SJCRH30 (cell line): ENCODE measurements at places on chromosomes 12 and 14. TPM values are rescaled to one million over a fixed set of nuclear protein-coding genes. Genes with fewer than 3 reads are reported as not detected.

DNA sequence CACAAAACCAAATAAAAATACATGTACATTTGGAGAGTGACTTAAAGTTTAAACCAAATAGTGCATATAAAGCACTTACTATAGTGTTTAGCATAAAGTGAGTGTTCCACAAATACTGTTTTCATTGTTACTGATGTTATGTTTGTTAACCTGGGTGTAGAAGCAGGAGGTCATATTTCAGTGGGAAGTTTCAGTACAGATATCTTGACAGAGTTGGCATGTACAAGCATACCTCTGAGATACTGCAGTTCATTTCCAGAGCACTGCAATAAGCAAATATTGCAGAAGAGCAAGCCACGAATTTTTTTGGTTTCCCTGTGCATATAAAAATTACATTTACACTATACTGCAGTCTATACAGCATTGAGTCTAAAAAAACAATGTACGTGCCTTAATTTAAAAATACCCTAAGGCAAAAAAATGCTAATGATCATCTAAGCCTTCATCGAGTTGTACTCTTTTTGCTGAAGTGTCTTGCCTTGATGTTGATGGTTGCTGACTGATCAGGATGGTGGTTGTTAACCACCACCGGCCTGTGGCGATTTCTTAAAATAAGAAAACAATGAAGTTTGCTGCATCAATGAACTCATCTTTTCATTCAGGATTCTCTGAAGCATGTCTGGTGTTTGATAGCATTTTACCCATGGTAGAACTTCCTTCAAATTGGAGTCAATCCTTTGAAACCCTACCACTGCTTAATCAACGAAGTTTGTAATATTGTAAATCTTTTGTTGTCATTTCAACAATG is 361.1 kb upstream of the RPL10L start:
- no peaks in the 10 kb centered on the region for H3K36me3 ChIP-seq
- H3K27ac ChIP-seq = no peak overlapping the region
- H3K4me3 ChIP-seq = no peak overlapping the region
- H3K4me1 ChIP-seq = no peaks in the 10 kb centered on the region

DNA sequence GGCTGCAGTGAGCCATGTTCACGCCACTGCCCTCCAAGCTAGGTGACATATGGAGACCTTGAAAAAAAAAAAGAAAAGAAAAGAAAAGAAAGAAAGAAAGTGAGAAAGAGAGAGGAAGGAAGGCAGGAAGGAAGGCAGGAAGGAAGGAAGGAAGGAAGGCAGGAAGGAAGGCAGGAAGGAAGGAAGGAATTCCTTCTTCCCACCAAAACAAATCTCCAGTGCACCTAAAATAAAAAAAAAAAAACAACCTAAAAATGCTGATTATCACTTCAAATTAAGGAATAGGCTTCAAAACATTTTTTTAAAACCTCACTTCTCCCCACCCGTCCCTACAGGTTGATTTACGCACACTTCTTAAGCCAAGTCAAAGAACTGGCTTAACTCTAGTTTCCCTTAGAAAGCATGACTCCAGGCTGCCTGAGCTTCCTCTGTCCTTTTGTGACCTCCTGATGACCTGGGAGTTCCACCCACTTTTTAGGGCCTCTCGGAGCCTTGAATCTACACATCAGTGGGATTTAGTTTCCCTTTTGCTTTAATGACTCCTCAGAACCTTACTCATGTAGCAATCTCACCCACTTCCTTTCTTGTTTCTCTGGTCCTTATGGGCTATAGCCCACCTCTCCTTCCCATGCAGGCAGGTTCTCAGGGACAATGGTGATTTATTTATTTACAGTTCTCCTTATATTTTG is 18.6 kb downstream of the DUSP6 start:
- DNase-seq = peak; percentile 41
- H3K36me3 ChIP-seq = no peaks in the 10 kb centered on the region
- H3K4me1 ChIP-seq = peaks cover 21% of the 10 kb centered on the region
- no peaks in the 10 kb centered on the region for H3K27me3 ChIP-seq
- H3K4me3 ChIP-seq = no peak overlapping the region
- no peak overlapping the region for H3K27ac ChIP-seq

Gene TAS2R9
- total RNA-seq = 0.15 and 0.16 TPM in 2 replicates

Gene RNASE1
- not detected in 2 replicates for total RNA-seq

DNA sequence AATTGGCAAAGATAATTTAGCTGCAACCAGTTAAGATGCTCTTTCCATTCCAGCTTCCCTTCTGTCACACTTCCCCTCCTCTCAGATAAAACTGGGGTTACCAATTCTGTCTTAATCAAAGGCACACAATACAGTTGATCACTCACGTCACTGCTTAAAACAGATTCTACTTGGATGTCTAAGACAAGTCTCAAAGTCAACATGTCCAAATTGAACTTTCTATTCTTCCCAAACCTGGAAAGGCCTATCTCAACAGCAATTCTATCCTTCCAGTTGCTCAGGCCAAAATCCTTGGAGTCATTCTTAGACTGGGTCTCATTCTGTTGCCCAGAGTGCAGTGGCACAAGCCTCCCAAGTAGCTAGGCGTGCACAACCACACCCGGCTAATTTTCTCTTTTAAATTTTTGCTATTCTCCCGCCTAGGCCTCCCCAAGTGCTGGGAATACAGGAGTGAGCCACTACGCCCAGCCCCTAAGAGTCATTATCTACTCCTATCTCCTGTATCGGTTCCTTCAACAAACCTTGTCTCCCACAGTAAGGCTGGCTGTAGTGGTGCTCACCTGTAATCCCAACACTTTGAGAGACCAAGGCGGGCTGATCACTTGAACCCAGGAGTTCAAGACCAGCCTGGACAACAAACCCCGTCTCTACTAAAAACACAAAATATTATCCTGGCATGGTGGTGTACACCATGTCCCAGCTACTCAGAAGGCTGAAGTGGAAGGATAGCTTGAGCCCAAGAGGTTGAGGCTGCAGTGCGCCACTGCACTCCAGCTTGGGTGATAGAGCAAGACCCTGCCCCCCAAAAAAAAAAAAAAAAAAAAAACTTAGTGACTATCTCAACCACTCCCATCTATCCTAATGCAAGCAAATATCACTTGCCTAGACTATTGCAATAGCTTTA is 4.7 kb downstream of the RPS29 start:
- no peak overlapping the region for H3K4me3 ChIP-seq
- no peaks in the 10 kb centered on the region for H3K27me3 ChIP-seq
- H3K27ac ChIP-seq = no peak overlapping the region
- DNase-seq = no peak

DNA sequence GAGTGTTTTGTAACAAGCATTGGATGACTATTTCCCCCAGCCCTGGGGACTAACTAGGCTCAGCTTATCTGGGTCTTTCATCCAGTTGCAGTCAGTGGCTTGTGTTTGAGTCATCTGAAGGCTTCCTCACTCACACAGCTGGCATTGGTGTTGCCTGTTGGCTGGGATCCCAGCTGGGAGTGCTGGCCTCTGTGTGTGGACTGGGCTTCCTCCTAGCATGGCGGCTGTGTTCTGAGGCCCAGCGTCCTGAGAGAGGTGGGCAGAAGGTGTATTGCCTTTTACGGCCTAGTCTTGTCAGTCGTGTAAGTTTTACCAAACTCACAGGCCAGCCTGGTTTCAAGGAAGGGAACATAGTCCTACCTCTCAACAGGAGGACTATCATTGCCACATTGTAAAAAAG is 28.3 kb upstream of the PPP2R5C start:
- no peak overlapping the region for H3K4me3 ChIP-seq
- no peaks in the 10 kb centered on the region; the same call in 1 of the 2 replicates for H3K27me3 ChIP-seq
- peaks cover 3% of the 10 kb centered on the region; the same call in 1 of the 2 replicates for H3K4me1 ChIP-seq
- DNase-seq = no peak
- no peak overlapping the region for H3K27ac ChIP-seq

DNA sequence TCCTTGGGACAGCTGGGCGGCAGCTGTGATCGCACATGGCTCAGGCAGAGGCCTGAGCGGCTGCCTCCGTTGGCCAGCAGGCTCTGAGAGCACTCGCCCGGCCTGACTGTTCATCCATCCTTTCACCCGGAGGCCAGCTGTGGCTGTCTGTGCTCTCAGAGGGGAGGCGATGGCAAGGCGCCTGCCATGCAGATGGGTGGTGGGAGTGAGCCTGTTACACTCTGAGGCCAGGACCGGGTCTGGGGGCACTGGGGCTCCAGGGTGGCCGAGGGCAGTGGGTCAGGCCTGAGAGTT is 292.3 kb downstream of the TMEM121 start:
- no peak overlapping the region for H3K4me3 ChIP-seq
- H3K4me1 ChIP-seq = no peaks in the 10 kb centered on the region

DNA sequence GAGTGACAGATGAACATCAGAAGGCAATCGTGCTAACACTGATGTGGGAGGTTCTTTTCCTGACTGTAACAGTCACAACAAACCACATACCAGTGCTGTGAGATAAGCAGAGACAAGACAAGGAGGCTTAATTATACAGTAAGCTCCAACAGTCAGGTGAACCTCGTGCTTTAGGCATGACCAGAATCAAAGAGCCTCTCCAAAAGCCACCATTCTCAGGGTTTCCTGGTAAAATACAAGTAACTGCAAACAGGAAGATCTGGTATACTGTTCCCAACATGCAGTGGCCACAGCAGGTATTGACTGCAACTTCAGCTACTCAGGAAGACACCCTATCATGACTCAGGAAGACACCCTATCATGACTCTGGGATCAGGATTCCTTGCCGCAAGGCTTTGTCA is 47.3 kb upstream of the GTF2A1 start:
- DNase-seq = no peak
- H3K27me3 ChIP-seq = no peaks in the 10 kb centered on the region
- 0 out of 2 replicates have a peak, but pooled peaks cover 2% of the 10 kb centered on the region for H3K4me1 ChIP-seq

DNA sequence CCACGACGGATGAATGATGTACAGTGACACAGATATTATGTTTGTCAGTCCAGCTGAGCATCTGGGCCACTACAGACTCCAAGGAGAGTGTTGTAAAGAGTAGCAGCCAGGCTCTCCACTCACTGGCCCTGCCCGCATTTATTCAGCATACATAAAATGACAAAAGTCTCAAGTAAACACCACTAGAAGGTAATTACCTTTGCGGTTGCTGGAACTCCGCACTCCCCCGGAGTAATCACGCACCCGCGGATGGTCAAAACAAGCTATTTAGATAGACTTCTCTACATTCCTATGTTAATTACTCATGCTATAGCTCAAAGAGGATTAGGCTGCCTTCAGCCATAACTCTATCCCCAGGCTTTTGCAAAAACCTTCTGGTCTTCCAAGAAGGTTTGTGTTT is 18.8 kb upstream of the STRAP start:
- no peak overlapping the region for H3K27ac ChIP-seq
- H3K4me3 ChIP-seq = no peak overlapping the region
- H3K4me1 ChIP-seq = no peaks in the 10 kb centered on the region
- DNase-seq = no peak
- no peaks in the 10 kb centered on the region for H3K36me3 ChIP-seq
- H3K27me3 ChIP-seq = no peaks in the 10 kb centered on the region

GRCh38 chr12:100651108-100651507 is 77.6 kb downstream of the GAS2L3 start:
- no peak overlapping the region for H3K4me3 ChIP-seq
- no peaks in the 10 kb centered on the region for H3K27me3 ChIP-seq
- H3K27ac ChIP-seq = no peak overlapping the region
- no peak for DNase-seq

Gene MIS18BP1
- total RNA-seq = 39.1 and 55.0 TPM in 2 replicates

Gene PIANP
- total RNA-seq = 0.15 and 0.28 TPM in 2 replicates

DNA sequence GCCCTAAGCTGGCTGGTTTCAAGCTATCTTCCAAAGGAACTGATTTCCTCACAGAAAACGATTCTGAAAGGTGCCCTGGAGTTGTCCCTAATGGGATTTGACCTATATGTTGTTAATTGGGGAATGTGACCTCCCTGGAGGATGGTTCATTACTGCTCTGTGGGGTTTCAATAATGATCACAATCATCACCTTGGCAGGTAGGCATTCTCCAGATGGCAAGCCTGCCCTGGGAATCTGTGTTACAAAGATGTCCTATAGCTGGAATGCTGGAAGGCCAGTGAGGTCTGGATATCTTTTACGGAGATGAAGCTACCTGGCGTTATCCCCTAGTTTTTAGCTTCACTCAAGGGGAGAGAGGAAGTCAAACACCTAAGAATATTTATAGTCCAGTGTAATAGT is 167.6 kb downstream of the TTC8 start:
- H3K4me1 ChIP-seq = no peaks in the 10 kb centered on the region
- no peak overlapping the region for H3K4me3 ChIP-seq
- no peaks in the 10 kb centered on the region for H3K27me3 ChIP-seq
- H3K36me3 ChIP-seq = no peaks in the 10 kb centered on the region
- no peak for DNase-seq

Gene NUAK1
- total RNA-seq = 4.0 and 4.4 TPM in 2 replicates

- DNase-seq = no peak
- H3K27me3 ChIP-seq = no peaks in the 10 kb centered on the region
- no peak overlapping the region for H3K4me3 ChIP-seq
- H3K4me1 ChIP-seq = no peaks in the 10 kb centered on the region
Observed at GRCh38 chr14:30957813-30958370, 67.6 kb upstream of the AP4S1 start.

- H3K27me3 ChIP-seq = no peaks in the 10 kb centered on the region
- no peak overlapping the region for H3K27ac ChIP-seq
- no peak for DNase-seq
- H3K4me3 ChIP-seq = no peak overlapping the region
Observed at GRCh38 chr14:51336734-51337133, 96.7 kb downstream of the TMX1 start.

- no peaks in the 10 kb centered on the region for H3K36me3 ChIP-seq
- H3K27me3 ChIP-seq = peaks cover 3% of the 10 kb centered on the region
- H3K4me3 ChIP-seq = no peak overlapping the region
- no peak overlapping the region for H3K27ac ChIP-seq
- no peak for DNase-seq
Observed at GRCh38 chr14:75292101-75292563, 13.5 kb downstream of the FOS start.

Gene ENDOU
- not detected in 2 replicates for total RNA-seq

Gene RILPL1
- 6.8 and 8.5 TPM in 2 replicates for total RNA-seq

DNA sequence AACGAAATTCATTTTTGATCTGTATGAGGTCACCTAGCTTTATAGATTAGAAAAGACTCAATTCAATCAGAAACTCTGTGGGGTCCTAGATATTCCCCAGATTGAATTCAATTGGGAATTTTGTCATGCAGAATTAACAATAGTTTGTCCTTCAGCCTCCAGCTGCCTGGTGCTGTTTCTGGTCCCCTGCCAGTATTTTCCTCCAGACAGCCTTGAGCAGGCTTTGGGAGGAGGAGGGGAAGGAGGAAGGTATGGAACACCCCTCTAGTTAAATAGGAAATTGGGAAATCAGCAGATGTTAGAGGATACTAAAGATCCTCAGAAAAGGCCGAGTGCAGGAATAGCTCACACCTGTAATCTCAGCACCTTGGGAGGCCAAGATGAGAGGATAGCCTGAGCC is 10.6 kb downstream of the GRIP1 start:
- DNase-seq = peak; percentile 32
- peaks cover 13% of the 10 kb centered on the region for H3K4me1 ChIP-seq
- no peaks in the 10 kb centered on the region for H3K27me3 ChIP-seq
- no peak overlapping the region for H3K4me3 ChIP-seq
- H3K27ac ChIP-seq = peak overlapping the region; percentile 4; the same call in 1 of the 2 replicates

DNA sequence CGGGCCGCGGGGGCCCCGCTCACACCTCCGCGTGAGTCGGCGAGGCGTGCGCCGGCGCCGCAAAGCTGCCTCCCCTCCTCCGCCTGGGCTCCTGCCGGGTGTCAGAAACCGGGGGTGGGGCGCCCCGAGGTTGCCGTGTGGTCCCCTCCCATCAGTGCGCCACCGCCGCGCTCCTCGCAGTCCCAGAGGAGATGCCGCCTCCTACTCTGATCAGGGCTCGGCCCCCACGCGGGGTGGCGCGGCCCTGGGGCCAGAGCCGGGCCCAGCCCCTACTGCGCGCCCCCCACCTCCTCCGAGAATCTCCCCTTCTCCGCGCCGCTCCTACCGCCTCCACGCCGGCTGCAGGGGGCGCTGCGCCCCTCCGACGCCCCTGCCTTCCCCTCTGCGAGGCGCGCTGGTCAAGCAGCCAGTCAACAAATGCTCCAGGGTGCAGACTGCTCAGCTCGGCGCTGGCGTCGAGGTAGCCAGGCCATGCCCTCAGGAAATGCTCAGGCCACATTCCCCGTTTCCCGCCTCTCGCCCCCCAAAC is 467 bp upstream of the JAG2 start:
- no peak overlapping the region for H3K4me3 ChIP-seq
- H3K36me3 ChIP-seq = no peaks in the 10 kb centered on the region
- peaks cover 37% of the 10 kb centered on the region for H3K4me1 ChIP-seq
- no peaks in the 10 kb centered on the region for H3K27me3 ChIP-seq
